ENCODE measurements at places on chromosomes 7 and 10.
A peak's percentile ranks its signal among the peaks of the same experiment; 100 is the strongest.

- no peak for DNase-seq
Measured at GRCh38 chr7:137948083-137948844, 53.6 kb downstream of the CREB3L2 start.

DNA sequence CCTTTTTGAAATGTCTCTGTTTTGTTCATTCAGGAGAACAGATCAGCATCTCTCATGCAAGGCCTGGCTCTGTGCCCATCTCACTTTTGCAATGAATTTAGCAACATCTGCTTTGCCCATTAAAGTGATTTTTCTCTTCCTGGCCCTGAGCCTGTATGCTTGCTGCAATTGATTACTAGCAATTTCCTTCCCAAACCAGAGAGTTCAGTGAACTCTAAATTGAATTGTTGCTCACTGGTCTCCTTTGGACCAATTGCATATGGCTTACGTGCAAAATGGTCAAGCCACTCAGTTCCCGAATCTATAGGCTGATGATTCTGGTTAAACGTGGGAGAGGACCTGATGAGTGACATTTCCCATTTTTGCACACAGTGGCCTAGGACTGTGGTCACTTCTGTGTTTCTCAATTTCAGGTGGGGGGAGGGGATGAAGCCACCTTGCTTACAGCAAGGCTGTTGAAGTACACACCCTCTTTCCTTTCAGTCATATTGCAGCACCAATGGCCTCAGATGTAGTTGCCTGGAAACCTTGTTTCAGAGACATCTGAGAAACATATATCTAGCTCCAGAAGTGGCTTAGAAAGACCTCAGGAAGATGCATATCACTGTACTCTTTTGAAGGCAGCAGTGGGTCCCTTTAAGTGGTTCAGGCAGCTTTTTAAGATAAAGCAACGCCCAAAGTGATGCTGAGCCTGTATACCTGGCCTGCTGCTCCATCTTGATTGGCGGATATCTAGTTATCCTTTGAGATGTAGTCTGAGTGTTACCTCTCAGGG, 201.4 kb downstream of the PTEN start:
- DNase-seq = no peak

DNA sequence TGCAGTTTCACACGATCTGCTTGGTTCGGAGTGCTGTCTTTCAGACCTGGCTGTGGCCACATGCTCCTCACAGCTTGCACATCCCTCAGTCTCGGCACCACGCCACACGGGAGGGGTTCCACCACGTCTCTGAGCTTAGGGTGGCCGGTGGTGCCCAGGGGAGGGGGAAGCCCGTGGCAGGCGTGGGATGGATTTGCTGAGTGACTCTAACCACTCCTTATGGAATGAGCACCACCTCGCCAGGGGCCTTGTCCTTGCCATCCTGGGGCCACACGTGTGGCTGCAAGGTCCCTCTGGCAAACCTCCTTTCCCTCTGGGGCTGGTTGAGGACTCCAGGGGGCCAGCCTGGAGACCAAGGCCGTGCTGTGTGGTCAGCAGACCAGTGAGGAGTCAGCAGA, 29.1 kb upstream of the FAM20C start:
- DNase-seq = no peak

- peak; percentile 12 for DNase-seq
Measured at GRCh38 chr10:119445311-119445934, 97.1 kb downstream of the RGS10 start.

- DNase-seq = no peak
Measured at GRCh38 chr7:132655131-132655727, 79.0 kb upstream of the PLXNA4 start.

DNA sequence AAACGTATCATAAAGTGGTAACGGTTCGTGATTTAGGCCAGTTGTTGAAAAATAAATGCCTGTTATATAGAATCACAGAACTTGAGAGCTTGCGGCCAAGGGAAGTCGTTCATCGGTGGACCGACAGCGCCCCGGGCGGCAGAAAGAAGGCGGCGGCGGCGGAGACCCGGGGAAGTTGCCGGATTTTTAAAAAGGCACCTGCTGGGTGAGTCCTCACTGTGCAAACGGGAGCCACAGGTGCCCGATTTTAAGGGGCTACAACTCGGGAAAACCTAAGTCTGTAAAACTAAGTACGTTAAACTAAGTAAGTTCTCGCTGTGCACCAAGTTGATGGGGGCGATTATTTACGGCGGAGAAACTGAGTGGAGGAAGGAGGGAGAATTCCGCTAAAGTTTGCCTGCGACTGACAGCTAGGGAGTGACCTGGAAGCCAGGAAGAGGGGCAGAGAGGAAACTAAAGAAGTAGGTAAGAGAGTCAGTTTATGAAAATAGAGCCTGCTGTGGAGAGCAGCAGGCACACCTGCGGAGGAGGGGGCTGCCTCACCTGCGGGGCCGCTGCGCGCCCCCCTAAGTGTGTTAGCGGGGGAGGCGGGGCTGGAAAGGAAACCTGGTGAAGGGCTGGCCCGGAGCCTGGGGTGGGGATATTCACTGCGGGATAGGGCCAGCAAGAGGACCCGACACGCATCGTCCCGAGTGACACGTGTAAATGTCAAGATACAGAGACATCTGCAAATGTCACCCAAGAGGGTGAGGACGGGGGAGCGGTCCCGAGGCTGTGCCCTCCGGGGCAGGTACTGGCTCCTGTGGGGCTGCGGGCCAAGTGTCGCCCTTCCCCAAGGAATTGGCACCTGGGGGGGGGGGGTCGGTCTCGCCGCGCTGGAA, 996 bp downstream of the ADAM12 start:
- DNase-seq = peak; percentile 45

GRCh38 chr10:71700731-71701368, 18.7 kb downstream of the C10orf105 start:
- no peak for DNase-seq

Data from NCI-H226 (cell line).